ENCODE measurements at places on chromosomes 7 and 10. TPM values are rescaled to one million over a fixed set of nuclear protein-coding genes. Genes with fewer than 3 reads are reported as not detected.

The TAS2R40 gene
- total RNA-seq = not detected

The CCDC172 gene
- total RNA-seq = not detected

DNA sequence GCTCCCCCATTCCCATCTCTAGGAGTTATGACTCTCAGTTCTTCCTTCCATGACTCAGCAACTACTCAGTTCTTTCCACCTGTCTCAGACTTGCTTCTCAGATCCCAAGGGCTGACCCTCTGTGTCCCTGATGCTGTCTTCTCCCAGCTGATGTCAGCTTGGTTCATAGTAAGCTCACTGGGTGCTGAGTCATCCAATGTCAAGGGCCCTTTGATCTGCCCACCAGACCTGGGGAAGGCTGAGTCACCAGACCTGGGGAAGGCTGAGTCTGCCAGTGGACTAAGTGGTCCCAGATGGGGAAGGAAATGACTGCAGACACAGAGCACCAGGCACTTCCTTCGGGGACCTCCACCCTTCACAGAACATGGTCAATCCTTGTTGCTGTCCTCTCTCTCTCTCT lies 76.1 kb upstream of the ZEB1 start:
- DNase-seq = peak; percentile 67

DNA sequence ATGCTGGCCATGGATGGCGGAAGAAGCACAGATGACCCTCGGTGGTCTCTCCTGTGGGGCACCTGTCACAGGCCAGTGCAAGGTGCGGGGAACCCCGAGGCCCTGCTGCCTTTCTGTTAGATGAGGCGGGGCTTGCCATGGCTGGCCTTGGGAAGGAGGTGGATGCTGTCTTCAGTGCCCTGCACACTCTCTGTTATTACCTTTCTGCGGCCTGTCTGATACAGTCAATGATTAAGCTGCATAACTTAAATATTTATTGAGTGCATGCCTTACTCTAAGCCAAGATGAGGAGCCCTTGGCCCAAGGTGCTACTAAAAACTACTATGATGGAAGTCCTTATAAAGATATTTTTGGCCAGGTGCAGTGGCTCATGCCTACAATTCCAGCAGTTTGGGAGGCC lies 36.7 kb upstream of the MNX1 start:
- no peak for DNase-seq

GRCh38 chr10:16519908-16520861 lies 1.5 kb downstream of the C1QL3 start:
- no peak for DNase-seq

- DNase-seq = no peak
Observed at GRCh38 chr7:69162326-69162725, 435.9 kb upstream of the AUTS2 start.

DNA sequence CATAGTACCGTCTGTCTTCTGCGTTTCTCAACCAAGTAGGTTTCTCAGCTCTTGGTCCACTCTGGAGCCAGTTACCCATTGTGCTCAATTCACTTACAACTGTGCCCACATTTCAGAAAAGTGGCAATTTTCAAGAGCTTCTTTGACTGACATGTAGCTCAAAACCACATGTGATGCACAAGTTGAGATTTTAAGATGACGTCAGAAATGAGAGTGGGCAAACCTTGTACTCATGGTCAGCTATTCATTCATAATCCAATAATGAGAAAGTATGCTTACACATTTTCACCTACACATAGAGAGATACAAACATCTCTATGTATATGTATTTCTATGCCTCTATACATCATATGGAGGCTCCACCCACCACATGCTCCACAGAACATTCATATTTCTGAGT lies 487.2 kb upstream of the AKR1E2 start:
- no peak for DNase-seq

The EPO gene
- not detected for total RNA-seq

Measured in activated CD8-positive, alpha-beta memory T cell treated with anti-CD3 and anti-CD28 coated beads, Interleukin-2, amount 10 ng/mL, durations not matched to agents 7 days and 5 days (primary cell).